ENCODE measurements at places on chromosomes 5 and 9.

DNA sequence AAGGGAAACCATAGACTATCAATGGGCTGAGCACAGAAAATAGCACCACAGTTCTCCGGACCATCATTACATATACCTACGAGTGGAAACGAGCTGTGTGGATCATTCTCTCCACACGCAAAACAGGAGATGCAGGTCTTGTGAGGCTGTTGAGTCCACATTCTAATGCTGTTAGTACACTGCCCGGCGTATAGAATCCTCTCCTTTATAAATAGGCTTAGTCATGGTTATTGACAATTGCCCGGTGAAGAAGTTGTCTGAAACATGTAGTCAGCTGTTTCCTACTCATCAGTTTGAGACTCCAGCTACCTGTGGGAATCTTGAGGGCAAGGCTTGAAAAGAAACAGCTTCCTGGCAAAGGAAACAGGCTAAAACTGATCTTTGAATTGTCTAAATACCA lies 602.0 kb upstream of the EDIL3 start:
- no peak for DNase-seq

DNA sequence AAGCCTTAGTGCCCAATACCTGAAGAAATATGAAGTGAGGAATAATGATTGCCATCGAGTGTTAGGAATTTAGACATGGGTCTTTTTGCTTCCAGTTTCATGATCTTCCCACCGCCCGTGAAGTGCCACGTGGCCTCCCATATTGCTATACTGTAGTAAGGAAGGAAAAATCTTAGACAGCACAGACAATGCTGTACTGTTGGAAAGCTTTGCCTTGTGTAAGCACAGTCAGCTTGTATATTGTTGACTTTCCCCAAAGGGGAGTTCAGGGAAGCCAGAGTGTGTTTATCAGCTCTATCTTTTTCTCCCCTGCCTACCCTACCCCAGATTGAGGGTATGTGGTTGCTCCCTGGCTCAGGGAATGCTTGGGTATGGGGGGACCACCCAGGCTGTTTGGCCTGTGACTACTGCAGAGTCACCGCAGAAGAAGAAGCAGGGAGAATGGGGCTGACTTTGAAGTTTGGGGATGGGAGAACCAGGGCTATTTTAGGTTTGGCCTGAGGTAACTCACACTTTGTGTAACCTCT lies 161.8 kb upstream of the MEF2C start:
- DNase-seq = no peak

- no peak for DNase-seq
These were observed 69.3 kb upstream of the TMEM252 start for GRCh38 chr9:68609901-68610415.

GRCh38 chr5:59301727-59302126 lies 591.8 kb downstream of the PDE4D start:
- no peak for DNase-seq

- DNase-seq = no peak
These were observed 15.1 kb downstream of the DROSHA start for GRCh38 chr5:31516802-31517201.

GRCh38 chr9:98929071-98929470 lies 14.6 kb upstream of the COL15A1 start:
- no peak for DNase-seq

- DNase-seq = no peak
These were observed 163.5 kb downstream of the CD180 start for GRCh38 chr5:67032921-67033664.

- no peak for DNase-seq
These were observed 141.6 kb upstream of the SPEF2 start for GRCh38 chr5:35476036-35476435.

- no peak for DNase-seq
These were observed 4.7 kb downstream of the BTNL9 start for GRCh38 chr5:181044662-181045305.

DNA sequence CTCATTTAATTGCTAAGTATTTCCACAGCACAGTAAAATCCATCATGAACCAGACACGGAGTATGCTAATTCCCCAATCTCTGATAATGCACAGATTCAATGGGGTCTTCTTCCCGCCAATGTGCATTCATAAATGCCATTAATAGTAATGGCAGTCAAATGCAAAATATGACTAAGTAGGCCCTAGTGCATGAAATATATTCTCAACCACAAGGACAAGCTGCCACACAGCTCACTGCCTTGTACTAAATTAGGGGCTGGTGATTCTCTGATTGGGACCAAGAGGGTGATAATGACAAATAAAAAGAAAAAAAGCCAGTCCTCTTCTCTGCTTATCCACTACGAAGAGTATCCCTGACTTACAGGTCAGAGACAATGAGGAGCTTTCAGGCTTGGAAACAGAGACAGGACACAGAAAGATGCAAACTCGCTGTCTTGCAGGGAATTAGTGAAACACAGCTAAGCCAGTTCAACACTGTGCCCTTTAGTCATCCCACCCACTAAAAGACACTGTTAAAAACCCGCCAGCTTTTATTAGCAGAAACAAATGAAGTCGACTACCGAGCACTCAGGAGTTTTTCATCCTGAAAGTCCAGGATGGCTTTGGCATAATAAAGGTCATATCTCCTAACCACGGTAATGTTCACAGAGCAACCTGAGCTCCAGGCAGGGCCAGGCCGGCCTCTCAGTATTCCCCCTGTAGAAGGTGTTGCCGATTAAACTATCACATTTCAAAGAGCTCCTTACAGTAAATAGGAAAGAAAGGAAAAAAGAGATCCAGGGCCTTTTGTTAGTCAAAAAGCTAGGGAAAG lies 148.1 kb downstream of the EBF1 start:
- DNase-seq = no peak

DNA sequence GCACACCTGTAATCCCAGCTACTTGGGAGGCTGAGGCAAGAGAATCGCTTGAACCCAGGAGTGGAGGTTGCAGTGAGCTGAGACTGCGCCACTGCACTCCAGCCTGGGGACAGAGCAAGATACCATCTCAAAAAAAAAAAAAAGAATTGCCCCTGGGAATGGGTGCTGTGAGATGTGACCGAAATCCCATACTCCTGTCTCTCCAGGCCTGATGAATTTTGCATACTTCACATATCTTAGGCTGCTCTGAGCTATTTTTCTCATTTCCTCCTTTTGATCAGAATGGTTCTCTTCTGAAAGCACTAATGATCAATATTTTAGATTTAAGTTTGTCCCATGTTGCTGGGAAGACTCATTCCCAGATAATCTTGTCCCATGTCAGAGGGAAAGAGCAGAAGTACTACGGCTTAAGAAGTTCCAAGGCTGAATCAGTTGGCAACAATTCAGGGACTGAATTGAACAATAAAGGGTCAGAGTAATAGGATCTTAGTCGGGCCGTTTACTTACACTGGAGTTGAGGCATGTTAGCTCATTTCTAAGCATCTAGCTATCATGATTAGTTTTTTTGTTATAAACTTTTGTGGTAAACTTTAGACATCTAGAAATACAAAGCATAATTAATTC lies 44.2 kb upstream of the TENT2 start:
- no peak for DNase-seq

DNA sequence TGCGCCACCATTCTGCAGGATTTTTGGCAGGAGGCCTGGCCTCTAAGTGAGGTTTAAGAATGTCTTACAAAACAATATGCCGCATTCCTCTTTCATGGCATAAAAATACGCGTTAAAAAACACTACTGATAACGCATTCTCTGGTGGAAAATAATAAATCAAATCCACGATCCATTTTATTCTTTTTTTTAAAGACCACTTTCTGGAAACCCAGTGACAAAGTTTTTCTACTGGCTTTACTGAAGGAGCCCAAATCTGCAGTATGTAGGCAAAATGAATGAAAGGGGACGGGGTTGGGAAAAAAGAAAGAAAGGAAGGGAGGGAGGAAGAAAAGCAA lies 2.0 kb downstream of the SV2C start:
- DNase-seq = no peak

GRCh38 chr5:68482199-68482598 lies 266.6 kb downstream of the PIK3R1 start:
- DNase-seq = no peak
